Activated naive CD8-positive, alpha-beta T cell treated with anti-CD3 and anti-CD28 coated beads, Interleukin-2, amount 10 ng/mL, durations not matched to agents 7 days and 5 days (primary cell): ENCODE measurements at places on chromosomes 4 and X. TPM values are rescaled to one million over a fixed set of nuclear protein-coding genes. Genes with fewer than 3 reads are reported as not detected.
A peak's percentile ranks its signal among the peaks of the same experiment; 100 is the strongest.

GRCh38 chr4:144304025-144304424 lies 163.5 kb upstream of the GYPA start:
- no peak for DNase-seq
- no peak overlapping the region for H3K27ac ChIP-seq
- no peaks in the 10 kb centered on the region for H3K27me3 ChIP-seq
- H3K36me3 ChIP-seq = no peaks in the 10 kb centered on the region
- no peaks in the 10 kb centered on the region for H3K4me1 ChIP-seq
- H3K4me3 ChIP-seq = no peak overlapping the region

- peak overlapping the region; percentile 54 for H3K4me3 ChIP-seq
- peaks cover 44% of the 10 kb centered on the region for H3K27me3 ChIP-seq
- peak overlapping the region; percentile 21 for H3K27ac ChIP-seq
Measured at GRCh38 chr4:186722796-186723291, 812 bp downstream of the FAT1 start.

DNA sequence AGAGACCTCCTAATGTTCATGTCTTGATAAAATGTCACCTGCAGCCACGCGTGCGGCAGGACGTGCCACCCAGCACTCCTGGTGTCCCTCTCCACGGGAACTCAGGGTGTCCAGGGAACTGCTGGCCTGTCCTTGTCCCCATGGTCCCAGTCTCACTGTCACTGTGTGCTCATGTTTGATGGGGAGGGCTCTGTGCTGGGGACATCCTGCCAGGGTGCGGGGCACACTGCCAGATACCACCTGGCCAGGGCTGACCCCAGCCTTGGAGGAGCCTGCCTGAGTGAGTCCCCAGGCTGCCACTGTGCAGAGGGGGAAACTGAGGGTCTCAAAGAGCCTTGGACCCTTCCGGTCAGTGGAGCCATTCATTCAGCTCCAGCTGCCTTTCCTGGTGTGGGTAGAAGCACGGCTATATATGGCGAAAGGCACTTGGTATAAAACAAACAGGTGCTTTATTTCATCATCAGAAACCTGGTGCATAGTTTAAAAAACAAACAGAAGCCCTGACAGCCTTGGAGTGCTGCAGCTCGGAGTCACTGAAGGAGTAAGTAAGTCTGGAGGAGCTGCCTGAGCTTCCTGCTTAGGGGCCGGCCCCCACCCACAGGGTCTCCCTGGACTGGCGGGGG lies 33.0 kb downstream of the NOP14 start:
- H3K36me3 ChIP-seq = peaks cover 12% of the 10 kb centered on the region
- peak; percentile 23 for DNase-seq
- H3K27me3 ChIP-seq = no peaks in the 10 kb centered on the region
- no peak overlapping the region for H3K27ac ChIP-seq
- no peak overlapping the region for H3K4me3 ChIP-seq

DNA sequence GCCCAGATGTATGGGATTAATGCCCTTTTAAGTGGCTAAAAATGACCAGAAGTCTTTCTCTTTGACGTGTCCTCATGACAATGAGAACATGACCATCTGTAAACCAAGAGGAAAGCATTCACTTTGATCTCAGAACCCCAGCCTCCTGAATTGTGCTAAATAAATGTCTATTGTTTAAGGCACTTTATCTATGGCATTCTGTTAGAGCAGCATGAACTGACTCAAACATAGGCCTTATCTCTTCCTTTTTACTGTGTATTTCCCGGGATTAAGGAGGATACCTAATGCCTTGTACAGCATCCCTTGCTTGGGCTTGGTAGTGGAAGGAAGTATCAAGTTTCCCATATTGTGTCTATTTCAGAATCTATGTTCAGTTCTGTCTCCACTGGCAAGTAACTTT lies 47.2 kb upstream of the HS3ST1 start:
- peaks cover 16% of the 10 kb centered on the region for H3K36me3 ChIP-seq
- no peaks in the 10 kb centered on the region for H3K27me3 ChIP-seq
- no peak for DNase-seq

DNA sequence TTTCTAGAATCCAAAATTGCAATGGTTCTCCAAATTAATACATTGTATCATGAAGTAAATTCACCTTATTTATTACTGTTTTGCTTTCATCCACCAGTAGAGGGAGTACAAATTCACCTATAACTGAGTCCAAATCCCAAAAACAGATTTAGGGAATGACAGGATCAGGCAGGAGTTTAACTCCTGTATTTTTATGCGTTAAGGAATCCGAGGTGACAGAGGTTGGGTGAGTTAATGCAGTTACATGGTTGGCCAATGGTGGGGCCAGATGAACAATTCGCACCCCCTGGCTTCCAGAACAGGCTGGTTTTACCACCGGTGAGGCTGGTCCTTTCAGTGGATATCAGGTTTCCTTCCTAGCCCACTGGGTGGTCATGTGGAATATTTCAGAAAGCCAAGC lies 82.4 kb downstream of the MTNR1A start:
- no peak overlapping the region for H3K27ac ChIP-seq
- no peaks in the 10 kb centered on the region for H3K27me3 ChIP-seq
- no peaks in the 10 kb centered on the region for H3K4me1 ChIP-seq
- DNase-seq = no peak

GRCh38 chr4:23970201-23970850 lies 80.5 kb upstream of the PPARGC1A start:
- H3K4me3 ChIP-seq = no peak overlapping the region
- H3K27ac ChIP-seq = no peak overlapping the region
- H3K27me3 ChIP-seq = no peaks in the 10 kb centered on the region
- no peak for DNase-seq
- H3K4me1 ChIP-seq = no peaks in the 10 kb centered on the region

- H3K27me3 ChIP-seq = no peaks in the 10 kb centered on the region
- H3K36me3 ChIP-seq = peaks cover 6% of the 10 kb centered on the region
- H3K27ac ChIP-seq = no peak overlapping the region
- no peak overlapping the region for H3K4me3 ChIP-seq
- no peak for DNase-seq
- peaks cover 25% of the 10 kb centered on the region for H3K4me1 ChIP-seq
Measured at GRCh38 chr4:103097112-103097511, 2.5 kb downstream of the BDH2 start.

DNA sequence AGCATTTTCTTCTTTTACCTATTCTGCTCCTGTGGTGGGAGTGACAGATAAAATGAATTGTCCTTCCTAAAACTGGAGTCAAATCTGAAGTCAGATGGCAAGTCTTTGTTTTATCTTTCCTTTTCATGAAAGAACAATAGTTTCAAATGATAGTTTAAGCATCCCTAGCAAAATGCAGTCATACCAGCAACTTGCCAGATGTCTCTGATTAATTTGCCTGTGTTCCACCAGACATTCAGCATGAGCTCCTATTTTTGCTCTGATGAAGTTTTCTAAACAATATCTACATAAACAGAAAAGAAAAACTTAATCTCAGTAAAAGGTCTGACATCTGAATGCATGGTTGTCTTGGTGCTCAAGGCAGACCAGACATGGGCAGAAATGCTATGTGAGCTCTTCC lies 15.2 kb downstream of the PRKG2 start:
- no peak for DNase-seq
- no peaks in the 10 kb centered on the region for H3K36me3 ChIP-seq
- no peak overlapping the region for H3K4me3 ChIP-seq
- H3K27ac ChIP-seq = no peak overlapping the region

DNA sequence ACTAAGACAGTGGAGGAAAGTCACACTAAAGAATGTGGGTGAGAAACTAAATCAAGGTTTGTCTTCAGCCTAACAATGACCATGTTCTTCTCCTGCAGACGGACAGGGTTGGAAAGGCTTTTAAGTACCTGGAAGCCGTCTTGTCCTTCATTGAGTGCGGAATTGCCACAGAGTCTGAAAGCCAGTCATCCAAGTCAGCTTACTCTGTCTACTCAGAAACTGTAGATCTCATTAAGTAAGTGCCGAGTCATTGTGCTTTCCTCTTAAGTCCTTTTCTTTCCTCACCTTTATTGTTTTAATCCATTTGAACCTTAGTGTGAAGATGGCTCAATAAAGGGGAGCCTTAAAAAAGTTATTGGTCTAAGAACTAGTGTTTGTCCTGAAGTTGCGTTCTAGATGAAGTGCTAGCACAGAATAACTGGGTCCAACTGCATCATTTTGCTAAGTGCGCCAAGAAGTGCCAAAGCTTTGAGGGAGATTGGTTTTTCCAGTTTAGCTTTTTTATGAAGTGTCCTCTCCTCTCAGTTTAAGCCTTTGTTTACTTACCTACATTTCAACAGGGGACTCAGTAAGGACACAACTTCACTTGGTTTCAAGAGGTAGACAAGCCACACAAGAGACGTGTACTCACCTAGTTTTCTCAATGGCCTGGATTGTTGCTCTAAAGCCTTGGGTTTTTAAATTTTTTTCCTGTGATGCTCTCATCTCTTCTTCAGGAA lies 89.3 kb downstream of the KLHL8 start:
- peaks cover 5% of the 10 kb centered on the region for H3K4me1 ChIP-seq
- H3K36me3 ChIP-seq = peaks cover 43% of the 10 kb centered on the region
- no peak overlapping the region for H3K4me3 ChIP-seq
- no peak for DNase-seq

DNA sequence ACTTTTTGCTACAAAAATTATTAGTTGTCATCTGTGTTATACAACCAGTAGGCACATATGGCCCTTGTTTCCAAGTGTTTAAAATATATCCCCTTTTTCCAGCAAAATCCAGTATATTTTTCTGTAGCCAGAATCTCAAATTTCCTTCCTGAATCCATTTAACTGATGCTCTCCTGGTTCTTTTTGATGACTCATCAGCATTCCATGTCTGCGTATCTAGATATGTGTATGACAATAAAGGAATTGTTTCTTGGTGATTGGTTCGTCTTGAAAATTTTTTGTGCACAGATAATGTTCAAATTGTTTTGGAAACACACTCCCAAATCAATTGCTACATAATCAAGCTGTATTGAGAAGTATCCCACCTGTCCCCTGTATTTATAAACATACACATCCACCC lies 98.3 kb downstream of the ITM2A start:
- no peaks in the 10 kb centered on the region for H3K27me3 ChIP-seq
- H3K36me3 ChIP-seq = peaks cover 3% of the 10 kb centered on the region
- H3K4me1 ChIP-seq = peaks cover 26% of the 10 kb centered on the region
- no peak for DNase-seq

GRCh38 chr4:125573368-125573767 lies 258.6 kb downstream of the FAT4 start:
- no peak for DNase-seq
- H3K4me3 ChIP-seq = no peak overlapping the region
- H3K27me3 ChIP-seq = no peaks in the 10 kb centered on the region
- no peaks in the 10 kb centered on the region for H3K36me3 ChIP-seq
- H3K27ac ChIP-seq = no peak overlapping the region

GRCh38 chrX:125093852-125094251 lies 225.8 kb upstream of the TEX13C start:
- no peak overlapping the region for H3K4me3 ChIP-seq
- DNase-seq = no peak
- no peaks in the 10 kb centered on the region for H3K36me3 ChIP-seq
- H3K27me3 ChIP-seq = no peaks in the 10 kb centered on the region

DNA sequence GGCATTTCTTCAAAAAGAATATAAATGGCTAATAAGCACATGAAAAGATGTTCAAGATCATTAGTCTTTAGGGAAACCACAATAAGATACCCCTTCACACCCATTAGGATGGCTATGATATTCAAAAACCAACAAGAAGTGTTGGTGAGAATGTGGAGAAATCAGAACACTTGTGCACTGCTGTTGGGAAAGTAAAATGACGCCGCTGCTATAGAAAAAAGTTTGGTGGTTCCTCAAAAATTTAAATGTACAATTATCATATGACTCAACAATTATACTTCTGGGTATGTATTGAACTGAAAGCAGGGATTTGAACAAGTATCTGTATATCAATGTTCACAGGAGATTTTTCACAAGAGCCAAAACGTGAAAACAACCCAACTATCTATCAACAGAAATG lies 29.4 kb upstream of the NEUROG2 start:
- no peak for DNase-seq
- H3K4me1 ChIP-seq = no peaks in the 10 kb centered on the region

DNA sequence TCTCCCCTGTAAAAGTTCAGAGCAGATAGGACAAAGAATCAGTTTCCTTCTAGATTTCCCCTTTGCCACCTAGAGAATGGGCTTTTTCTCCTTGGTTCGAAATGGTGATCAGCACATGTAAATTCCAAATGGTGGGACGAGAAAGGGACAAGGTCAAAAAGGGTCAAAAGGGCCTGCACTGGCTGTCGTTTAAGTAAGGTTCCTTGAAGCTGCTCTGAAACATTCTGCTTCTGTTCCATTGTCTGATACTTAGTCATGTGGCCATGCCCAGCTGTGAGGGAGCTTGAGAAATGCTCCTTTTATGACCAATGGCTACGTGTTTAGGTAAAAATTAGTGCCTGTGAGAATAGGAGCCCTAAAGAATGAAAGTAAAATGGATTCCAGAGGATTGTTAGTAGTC lies 165.9 kb upstream of the CENPE start:
- no peaks in the 10 kb centered on the region for H3K36me3 ChIP-seq
- no peaks in the 10 kb centered on the region for H3K27me3 ChIP-seq
- no peaks in the 10 kb centered on the region for H3K4me1 ChIP-seq
- H3K4me3 ChIP-seq = no peak overlapping the region

- no peak overlapping the region for H3K27ac ChIP-seq
- no peak for DNase-seq
- peaks cover 3% of the 10 kb centered on the region for H3K27me3 ChIP-seq
- no peaks in the 10 kb centered on the region for H3K4me1 ChIP-seq
- no peak overlapping the region for H3K4me3 ChIP-seq
Measured at GRCh38 chrX:110397339-110397738, 38.7 kb downstream of the RTL9 start.

DNA sequence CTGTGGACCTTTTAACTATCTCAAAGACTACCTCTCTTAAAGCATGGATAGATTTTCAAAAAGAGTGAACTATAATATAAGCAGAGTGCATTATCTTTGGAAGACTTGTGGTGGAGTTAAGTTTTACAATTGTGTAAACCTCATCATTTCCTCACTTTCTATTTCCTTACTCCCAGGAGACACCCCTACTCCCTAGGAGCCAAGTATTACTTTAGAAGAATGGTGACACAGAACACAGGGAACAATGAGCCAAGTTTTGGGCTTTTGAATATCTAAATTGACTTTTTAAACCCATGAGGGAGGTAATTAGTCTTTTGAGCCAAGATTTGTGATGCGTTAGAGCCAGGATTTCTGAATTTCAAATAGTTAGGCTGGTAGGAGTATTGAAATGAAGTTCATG lies 78.9 kb upstream of the UNC5C start:
- no peak overlapping the region for H3K27ac ChIP-seq
- no peaks in the 10 kb centered on the region for H3K27me3 ChIP-seq
- no peak overlapping the region for H3K4me3 ChIP-seq
- H3K4me1 ChIP-seq = no peaks in the 10 kb centered on the region

DNA sequence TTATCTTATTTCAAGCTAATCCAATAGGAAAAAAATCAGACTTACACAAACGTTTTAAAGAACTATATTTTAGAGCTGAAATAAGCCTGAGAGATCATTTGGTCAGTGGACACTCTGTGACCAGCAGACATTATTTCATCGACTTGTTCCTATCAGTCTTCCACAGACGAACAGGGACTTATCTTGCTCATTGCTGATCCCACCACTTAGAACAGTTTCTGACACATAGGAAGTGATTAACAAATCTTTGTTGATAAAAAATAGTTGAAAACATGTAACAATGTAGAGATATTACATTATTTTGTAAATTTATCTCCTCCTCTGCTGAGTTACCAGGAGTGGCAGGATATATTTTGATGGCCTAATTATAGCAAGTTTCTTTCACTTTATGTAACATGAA lies 65.8 kb downstream of the TAPT1 start:
- no peak overlapping the region for H3K4me3 ChIP-seq
- H3K36me3 ChIP-seq = peaks cover 13% of the 10 kb centered on the region
- H3K27ac ChIP-seq = no peak overlapping the region
- H3K27me3 ChIP-seq = no peaks in the 10 kb centered on the region
- no peak for DNase-seq

Gene TCEAL2
- not detected for total RNA-seq

Gene LINC00632
- not detected for total RNA-seq

Gene TMEM156
- total RNA-seq = 14.0 TPM

Gene MAGEA9B
- total RNA-seq = not detected

Gene REELD1
- total RNA-seq = 0.28 TPM
